SHP77 treated with DMSO at 0.1 percent for 48 hours (cell line): ENCODE measurements at places on chromosomes 11 and 22.

GRCh38 chr11:44865866-44866272 is 84.8 kb downstream of the TP53I11 start:
- DNase-seq, result no peak

DNA sequence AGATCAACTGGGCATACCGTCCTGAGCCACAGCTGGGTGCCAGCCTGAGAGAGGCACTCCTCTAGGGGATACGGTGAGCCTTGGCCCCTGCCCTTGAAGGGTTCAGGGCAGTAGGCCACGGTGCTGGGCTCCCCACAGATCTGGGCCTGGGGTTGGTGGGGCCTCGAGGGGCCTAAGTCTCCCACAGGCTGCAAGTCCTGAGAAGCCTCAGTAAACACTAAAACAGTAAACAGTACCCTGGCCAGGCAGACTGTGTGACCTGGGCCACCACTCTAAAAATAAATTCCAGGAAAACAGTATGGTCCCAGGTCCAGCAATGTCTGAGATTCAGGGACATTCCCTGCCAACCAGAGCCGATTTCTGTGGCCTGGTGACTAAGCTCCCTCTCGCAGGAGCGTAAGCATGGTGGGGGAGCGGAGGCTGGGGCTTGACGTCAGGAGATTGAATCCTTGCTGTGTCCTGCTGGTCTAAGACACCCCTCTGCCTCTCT is 2.3 kb upstream of the RHOD start:
- DNase-seq, result no peak

- no peak for DNase-seq
Measured at GRCh38 chr11:47332791-47333525, 19.5 kb downstream of the MYBPC3 start.

DNA sequence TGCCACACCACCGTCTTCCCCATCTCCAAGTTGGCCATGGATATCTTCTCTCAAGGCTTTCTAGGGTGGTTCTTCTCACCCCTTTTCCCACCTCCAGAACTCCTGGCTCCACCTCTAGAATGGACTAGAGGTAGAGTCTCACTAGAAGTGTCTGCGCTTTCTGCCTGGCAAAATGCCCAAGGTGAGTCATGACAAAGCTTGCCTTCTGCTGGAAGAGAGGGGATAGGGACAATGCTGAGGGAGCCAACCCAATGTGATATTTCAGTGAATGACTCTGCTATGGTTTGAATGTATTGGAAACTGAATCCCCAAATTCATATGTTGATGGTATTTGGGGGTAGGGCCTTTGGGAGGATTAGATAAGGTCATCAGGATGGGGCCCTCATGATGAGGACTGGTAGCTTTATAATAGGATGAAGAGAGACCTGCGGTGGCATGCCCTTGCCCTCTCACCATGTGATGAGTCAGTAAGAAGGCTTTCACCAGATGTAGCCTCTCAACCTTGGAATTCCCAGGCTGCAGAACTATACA is 4.1 kb upstream of the CD82 start:
- no peak for DNase-seq

DNA sequence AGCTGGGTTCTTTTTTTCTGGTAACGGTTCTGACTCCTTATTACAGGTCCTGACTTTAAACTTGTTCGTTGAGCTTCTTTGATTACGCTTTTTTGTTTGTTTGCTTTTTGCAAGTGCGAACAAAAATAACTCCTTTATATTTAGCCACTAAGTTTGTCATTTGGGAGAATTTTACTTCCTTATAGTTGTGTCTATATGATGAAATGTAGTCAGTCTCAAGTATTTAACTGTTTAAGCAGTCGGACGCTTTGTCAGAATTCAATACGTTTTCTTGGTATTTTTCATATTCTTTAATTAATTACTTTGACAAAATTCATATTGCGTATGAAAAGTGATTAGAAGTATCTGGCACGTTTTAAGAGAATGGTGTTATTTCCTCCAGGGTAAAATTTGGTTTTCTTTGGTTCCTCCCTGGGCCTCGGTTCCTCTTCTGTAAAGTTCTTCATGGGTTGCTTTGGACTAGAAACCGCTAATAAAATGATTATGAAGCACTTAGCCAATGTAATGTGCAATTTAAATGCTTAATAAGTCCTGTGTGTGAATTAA is 1.3 kb downstream of the CBL start:
- DNase-seq, result no peak

DNA sequence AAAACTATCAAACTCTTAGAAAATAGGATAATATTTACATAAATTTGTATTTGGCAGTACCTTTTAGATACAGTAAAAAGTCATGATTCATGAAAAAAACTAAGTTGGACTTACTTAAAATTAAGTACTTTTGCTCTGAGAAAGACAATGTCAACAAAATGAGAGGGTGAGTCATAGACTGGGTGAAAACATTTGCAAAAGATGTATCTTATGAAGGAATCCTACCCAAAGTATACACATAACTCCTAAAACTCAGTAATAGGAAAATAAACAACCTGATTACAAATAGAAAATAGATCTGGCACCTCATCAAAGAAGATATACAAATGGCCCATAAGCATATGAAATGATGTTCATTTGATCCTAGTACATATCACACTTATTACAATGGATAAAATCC is 1154.6 kb downstream of the JRKL start:
- no peak for DNase-seq

DNA sequence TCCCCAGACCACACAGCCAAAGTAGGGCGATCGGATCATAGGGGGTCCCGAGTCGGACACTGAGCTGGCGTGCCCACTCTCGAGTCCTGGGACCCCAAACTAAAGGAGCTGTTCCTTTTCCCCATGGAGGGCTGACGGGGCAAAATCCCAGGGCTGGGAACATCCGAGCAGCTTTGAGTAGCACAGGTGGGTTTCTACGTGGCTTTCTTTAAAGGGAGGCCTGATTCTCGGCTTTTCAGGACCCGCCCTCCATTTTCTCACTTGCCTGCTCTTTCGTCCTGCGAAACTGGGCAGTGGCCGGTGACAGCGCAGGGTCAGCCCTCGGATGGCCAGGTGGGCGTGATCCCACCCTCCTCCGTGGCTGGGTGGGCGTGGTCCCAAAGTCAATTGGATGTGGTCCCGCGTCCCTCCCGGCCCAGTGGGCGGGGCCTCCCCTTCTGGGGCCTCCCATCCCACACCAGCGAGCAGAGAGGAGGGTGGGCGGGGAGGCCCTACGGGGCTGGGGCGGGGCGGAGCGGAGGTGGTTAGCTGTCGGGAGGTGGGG is 17.5 kb upstream of the TXNRD2 start:
- no peak for DNase-seq

DNA sequence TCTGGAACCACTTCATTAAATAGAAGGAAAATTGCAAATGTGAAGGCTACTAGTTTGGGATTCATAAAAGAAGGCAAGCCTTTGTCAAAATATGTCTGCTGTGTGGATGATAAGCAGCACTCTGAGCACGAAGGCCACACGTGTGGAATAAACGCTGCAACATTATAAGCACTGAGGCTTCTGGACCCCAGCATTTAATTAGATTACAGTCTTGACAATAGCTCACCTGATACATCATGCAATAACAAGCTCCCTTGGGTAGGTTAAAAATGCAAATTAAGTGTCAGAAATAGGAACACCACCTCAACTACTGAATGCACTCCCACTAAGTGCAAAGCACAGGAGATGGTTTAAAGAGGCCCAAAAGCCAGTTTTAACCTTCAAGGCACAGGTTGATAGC is 179.3 kb downstream of the LARGE1 start:
- DNase-seq, result no peak

GRCh38 chr11:109963101-109963500 is 130.1 kb upstream of the ZC3H12C start:
- DNase-seq, result no peak

DNA sequence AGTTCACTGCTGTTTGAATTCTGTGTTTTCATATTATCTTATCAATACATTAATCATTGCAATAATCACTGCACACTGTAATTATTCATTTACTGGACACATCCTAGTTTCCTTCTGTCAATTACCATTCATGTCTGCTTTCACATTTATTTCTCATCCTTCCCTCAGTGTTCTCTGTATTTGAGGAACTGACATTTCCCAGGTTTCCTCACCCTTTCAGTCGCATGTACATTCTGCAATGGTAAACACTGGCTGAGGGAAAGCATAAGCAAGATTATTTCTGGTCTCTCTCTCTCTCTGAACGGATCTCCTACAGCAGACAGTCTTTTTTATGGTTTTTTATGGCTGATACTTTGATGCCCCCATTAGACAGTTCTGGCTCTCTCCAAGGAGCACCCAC is 4.2 kb upstream of the HBD start:
- DNase-seq, result no peak

DNA sequence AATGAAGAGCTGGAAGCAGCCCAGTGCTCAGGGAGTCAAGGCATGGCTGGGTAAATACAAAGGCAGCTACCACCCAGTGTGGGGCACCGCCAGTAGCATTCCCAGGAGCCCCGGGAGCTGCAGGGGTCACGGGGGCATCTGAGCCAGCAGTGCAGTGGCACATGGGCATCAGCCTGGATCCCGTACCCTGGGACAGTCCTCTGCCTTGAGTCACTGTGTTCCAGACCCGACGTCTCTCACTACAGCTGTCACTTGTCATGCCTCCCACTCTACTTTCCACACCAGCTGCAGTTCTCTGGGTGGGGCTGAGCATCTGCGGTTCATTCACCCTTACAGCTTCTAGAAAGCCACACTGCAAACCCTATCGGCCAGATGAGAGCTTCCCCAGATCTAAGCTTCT is 29.6 kb downstream of the DHCR7 start:
- DNase-seq, result no peak

GRCh38 chr11:1060852-1061616 is 13.6 kb upstream of the MUC2 start:
- DNase-seq, result no peak

GRCh38 chr11:75920848-75921247 is 105.8 kb downstream of the UVRAG start:
- DNase-seq, result no peak

DNA sequence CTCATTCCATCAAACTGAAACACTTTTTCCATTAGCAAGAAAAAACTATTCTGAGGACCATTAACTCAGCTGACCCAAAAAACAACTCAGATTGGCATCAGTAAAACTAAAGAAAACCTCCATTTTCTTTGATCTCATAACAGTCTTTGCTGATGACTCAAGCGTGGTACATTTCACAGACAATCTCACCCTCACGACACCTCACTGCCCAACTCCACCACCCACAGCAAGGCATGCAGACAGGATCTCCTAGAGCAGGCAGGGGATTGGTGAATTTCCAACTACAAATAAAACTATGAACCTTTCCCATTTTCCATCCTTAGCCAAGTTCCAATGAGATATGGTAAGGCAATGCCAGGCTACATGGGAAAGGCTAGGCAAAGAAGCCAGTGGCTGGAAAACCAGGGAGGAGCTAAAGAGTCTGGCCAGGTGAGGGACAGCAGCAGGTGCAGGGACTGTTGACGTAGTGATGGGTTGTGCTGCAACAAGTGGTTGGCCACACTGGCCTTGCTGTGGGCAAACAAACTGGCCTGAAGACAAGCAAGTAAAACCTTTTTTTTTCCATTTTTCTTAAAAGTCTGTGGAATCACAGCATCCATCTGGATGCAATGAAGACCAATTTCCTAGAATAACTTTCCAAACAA is 97.2 kb downstream of the SERGEF start:
- no peak for DNase-seq

- DNase-seq, result no peak
Measured at GRCh38 chr11:111676878-111677585, 74.8 kb downstream of the SIK2 start.

GRCh38 chr11:2147391-2147790 is 8.2 kb upstream of the IGF2 start:
- no peak for DNase-seq

GRCh38 chr11:118928870-118929500 is 3.3 kb upstream of the BCL9L start:
- peak; percentile 35 for DNase-seq

GRCh38 chr11:64878223-64878493 is 263 bp downstream of the EHD1 start:
- DNase-seq, result no peak

DNA sequence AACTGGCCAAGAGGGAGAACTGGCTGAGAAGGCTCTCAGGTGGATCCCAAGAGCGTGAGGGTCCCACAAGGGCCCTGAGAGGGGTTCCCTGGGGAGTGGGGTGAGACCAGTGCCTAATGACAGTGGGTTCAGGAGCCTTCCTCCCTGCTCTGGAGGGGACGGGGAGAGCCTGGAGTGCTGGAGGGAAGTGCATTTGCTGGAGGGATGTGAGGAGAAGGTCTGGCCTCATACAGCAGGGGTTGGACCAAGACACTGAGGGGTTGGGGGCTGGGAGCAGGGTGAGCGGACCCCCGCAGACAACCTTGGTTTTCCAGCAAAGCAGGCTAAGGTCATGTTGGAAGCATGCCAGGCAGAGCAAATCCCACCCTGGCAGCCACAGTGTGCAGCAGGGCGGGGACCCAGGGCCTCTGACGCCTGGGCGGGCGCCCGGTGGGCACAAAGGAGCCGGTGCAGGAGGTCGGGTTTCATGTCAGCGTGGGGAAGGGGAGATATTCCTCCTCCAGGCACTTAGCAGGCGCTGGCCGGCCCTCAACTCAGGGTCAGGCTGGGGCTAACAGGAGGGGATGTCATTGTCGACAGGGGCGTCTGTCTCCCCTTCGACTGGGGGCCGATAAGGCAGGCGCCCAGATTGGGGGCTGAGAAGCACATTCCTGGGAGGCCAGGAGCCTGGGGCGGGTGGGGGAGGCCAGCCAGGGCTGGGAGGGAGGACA is 3.1 kb upstream of the DERL3 start:
- no peak for DNase-seq

- DNase-seq, result no peak
Measured at GRCh38 chr11:107275632-107276031, 182.0 kb downstream of the CWF19L2 start.

DNA sequence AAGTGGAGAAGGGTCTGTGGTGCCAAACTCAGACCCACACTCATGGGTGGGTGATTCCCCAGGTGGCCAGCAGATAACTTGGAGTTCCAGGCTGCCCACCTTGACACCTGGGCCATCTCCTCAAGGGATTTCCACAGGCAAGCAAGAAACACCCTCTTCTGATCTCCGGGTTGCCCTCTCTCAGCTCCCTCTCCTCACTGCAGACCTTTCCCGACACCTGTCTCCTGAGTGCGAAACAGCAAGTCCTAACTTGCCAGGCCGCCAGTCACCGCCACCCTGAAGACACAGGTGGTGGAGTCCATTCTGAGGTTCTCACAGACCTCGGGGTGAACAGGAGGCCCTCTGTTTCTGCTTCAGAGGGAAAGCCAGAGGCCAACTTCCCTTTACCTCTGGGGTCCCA is 16.6 kb downstream of the GALNT18 start:
- DNase-seq, result no peak

- no peak for DNase-seq
Measured at GRCh38 chr11:88494848-88495247, 157.3 kb upstream of the CTSC start.
